ENCODE measurements at places on chromosomes 5 and 9.

GRCh38 chr9:23586906-23587305 lies 239.1 kb downstream of the ELAVL2 start:
- DNase-seq = no peak

DNA sequence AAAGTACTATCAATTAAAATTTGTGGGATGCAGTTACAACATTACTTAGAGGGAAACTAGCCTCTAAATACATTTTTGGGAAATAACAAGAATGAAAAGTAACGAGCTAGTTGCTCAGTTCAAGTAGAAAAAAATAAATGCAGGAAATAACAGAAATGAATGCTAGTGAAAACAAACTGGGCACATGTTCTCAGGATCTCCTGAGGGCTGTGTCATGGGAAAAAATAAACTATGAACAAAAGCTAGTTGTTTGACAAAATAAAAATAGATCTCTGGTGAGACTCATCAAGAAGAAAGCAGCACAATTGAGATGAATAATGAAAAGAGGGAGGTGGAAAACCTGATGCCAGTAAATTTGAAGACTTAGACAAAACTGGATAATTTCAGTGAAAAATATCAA lies 16.3 kb downstream of the IDNK start:
- no peak for DNase-seq

DNA sequence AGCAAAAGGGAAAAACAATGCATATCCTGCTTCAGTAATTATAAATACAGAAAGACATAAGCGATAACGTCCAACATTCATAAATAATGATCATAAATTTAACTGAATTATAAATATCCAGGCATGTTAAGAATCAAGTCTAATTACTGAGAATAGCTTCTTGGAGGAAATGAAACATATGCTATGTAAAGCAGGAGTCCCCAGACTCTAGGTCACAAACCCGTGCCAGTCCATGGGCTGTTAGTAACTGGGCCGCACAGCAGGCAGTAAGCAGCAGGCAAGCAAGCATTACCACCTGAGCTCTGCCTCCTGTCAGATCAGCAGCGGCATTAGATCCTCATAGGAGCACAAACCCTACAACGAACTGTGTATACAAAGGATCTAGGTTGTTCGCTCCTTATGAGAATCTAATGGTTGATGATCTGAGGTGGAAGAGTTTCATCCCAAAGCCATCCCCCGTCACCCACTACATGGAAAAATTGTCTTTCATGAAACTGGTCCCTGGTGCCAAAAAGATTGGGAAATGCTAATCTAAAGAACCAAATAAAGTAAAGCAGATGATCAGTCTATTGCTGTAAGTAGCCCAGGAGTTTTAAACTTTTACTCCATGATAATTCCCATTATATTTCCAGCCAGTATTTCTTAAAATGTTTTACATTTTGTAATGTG lies 50.4 kb downstream of the CERT1 start:
- no peak for DNase-seq

GRCh38 chr5:160744268-160745101 lies 107.5 kb downstream of the ATP10B start:
- no peak for DNase-seq

DNA sequence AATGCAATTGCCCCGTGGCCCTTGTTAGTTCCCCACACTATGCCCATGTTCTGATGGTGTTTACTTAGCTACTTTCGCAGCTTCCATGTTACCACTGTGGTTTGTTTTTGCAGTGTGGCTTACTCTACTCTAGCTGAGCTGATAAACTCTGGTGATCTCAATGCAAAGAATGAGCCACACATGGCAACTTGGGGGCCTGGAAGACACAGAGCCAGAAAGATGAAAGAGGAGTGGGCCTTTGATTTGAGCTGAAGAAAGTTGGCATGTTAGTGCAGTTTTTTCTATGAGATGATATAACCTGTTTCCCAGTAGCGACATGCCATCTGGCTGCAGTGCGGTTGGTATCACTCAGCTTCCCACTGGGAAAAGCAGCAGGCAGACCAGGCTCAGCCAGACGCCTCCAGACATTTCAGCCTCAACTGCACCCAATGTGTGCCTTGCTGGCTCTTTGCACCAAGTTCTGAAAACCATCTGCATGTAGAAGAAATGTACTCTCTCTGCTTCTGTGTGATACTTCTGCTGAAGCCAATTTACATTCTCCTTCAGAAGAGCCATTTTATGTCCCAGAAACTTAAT lies 329.4 kb downstream of the ARHGEF28 start:
- no peak for DNase-seq

- DNase-seq = no peak
These were observed 179.2 kb downstream of the FBN2 start for GRCh38 chr5:128358826-128359225.

DNA sequence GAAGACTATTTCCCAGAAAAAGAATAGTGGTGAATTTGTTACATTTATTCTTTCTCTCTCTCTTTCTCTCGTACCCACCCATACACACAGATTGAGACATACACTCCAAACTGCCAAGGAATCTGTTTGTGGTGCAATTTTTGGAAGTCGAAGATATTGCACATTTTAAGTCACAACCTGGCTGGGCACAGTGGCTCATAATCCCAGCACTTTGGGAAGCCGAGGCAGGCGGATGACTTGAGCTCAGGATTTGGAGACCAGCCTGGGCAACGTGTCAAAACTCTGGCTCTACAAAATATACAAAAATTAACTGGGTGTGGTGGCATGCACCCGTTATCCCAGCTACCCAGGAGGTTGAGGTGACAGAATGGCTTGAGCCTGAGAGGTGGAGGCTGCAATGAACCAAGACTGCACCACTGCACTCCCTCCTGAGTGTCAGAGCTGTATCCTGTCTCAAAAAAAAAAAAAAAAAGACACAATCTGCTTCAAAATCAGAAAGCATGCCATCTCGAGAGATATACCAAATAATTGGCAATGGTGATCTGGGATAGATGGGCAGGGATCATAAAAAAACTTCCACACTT lies 19.2 kb upstream of the PLIN2 start:
- no peak for DNase-seq

GRCh38 chr5:75667586-75667985 lies 49.7 kb downstream of the POC5 start:
- no peak for DNase-seq

GRCh38 chr5:143219696-143220095 lies 183.8 kb downstream of the NR3C1 start:
- no peak for DNase-seq

DNA sequence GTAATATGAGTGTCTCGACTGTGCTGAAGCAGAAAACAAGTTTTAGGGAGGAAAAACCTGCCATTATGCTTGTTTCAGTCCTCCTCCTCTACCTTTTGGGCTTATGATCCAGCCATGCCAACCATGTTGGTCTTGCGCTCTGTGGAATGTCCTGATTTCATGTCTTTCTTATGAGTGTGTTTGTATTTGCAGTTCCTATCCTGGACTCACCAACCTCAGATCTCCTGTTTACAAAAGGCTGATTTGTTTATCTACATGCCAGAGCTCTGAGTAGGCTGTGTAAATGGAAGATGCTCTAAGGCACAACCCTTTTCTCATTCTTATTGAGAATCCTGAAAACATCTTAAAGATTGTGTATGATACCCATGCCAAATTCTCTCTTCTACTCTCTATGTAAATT lies 138.6 kb downstream of the ARHGEF28 start:
- DNase-seq = no peak

- no peak for DNase-seq
These were observed 16.8 kb upstream of the POMT1 start for GRCh38 chr9:131485728-131486422.

DNA sequence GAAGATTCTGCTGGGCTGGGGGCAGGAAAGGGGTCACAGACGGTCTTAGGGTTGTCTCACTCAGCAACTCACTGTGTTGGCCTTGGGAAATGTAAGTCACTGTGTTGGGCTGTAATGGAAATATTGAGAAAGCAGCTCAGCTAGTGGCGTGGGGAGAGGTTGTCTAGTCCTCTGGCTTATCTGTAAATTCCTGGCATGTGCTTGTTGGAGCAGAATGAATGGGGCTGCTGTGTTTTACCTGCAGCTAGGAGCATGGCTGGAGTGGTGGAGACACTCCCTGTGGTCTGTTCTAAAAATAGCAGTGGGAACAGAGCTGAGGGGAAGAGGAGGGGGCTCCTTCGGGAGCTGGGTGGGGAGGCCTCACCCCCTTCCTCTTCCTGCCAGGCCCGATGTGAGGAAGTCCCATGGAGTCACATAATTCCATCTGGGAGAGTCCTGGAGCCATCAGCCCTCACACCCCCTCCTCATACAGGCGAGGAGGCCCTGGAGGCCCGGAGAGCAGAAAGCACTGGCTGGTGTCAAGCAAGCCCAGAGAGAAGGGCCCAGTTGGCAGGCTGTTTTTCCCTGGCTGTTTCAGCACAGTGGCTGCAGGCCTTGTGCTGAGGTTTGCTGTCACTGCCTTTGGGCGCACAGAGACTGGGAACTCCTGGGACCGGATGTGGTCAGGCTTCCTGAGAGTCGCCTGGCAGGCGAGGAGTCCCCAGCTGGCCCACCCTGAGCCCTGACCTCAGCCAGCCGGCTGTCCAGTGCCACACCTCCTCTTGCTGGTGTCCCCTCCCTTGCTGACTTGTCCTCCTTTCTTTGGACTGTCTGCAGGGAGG lies 84.9 kb downstream of the RGS3 start:
- no peak for DNase-seq

- no peak for DNase-seq
These were observed 88.4 kb upstream of the ADRA1B start for GRCh38 chr5:159827861-159828260.

DNA sequence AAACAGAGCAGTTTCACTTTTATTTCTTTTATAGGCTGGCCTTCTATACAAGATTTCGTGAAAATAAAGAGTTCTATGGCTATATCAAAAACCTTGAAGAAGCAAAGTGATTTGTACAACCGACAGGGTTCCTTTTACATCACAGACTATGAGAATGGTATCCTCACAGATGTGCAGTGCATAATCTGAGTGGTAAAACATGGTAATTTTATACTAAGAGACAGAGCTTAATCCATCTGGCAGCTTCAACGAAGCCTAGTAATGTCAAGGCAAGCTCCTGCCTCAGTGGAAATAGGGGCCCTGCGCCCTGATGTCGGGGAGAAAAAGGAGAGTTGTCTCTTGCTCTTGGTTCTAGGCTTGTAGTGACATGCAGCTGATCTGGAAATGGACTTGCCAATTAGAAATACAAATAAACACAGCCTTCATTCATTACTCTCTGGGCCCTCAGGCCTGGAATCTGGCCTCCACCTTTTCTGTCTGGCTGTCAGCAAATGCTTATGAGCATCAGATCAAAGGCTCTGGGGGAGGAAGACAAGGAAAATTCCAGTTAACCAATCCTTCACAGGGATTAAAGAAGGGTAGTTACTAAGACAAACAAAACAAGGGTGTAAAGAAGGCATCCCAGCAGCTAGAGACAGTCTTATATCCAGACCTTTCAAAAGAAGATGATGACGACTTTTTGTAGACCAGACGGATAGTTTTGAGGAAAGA lies 33.6 kb upstream of the TRIM32 start:
- no peak for DNase-seq

DNA sequence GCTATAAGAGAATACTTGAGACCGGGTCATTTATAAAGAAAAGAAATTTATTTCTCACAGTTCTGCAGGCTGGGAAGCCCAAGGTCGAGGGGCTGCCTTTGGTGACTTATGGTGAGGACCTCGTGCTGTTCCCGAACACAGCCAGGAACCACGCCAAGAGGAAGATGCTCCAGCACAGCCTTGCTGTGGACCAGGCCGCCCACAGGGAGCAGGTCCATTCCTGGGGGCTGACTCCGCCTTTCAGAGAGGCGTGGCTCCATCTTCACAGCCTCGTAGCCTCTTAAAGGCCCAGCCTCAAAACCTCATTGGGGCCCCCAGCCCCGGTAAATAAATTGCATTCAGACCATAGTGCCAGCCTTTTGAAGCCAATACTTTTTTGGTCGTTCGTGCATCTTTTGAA lies 93.5 kb upstream of the CACNA1B start:
- DNase-seq = no peak
